Esophagus muscularis mucosa (tissue), 4 donors: ENCODE measurements at places on chromosomes 16 and 17. TPM values are rescaled to one million over a fixed set of nuclear protein-coding genes. Genes with fewer than 3 reads are reported as not detected.

The CMTM2 gene
- not detected for total RNA-seq

The CCL5 gene
- total RNA-seq: 1.6 TPM

The HEXD gene
- 23.3 TPM for total RNA-seq

The CDRT4 gene
- 1.6 TPM for total RNA-seq

The GGA2 gene
- total RNA-seq: 37.3 TPM

The BAIAP3 gene
- 1.3 TPM for total RNA-seq

The ADAM11 gene
- 0.98 TPM for total RNA-seq
